ENCODE measurements at places on chromosomes 4 and X.

- DNase-seq = no peak
These were observed 200.6 kb upstream of the FTHL17 start for GRCh38 chrX:31272472-31272775.

DNA sequence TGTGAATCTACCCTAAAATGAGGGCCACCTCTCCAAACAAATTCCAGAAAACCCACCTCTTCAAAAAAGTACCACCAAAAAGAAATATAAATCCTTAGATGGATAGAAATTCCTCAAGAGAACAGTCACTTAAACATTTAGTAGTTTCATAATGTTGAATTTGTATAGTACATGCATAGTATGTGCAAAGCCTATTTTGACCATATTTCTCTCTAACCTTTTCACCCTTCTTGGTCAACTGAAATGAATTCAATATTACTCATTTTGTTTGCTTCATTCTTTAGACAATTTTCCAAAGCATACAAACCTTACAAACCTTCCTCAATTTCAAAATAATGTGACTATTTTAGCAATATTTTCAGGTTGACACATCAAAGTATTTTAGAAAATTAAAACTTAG lies 4.1 kb downstream of the RHOXF1 start:
- DNase-seq = no peak

DNA sequence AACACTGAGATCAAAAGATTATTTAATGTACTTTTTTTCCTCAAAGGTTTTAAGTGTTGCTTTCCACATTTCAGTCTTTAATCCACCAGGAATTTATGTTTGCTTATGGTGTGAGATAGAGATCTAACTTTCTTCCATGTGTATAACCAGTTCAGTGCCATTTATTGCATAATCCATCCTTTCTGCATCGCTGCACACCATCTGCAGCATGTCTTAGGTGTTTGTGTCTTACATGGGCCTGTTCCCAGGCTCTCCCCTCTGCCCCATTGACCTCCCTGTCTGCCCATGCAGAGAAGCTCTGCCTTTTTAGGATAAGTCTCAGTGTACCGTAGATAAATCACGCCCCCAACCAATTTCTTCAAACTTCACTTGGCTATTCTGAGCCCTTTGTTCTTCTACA lies 30.3 kb downstream of the NSDHL start:
- no peak for DNase-seq

GRCh38 chr4:39976141-39976944 lies 1.4 kb downstream of the PDS5A start:
- peak; percentile 74 for DNase-seq

DNA sequence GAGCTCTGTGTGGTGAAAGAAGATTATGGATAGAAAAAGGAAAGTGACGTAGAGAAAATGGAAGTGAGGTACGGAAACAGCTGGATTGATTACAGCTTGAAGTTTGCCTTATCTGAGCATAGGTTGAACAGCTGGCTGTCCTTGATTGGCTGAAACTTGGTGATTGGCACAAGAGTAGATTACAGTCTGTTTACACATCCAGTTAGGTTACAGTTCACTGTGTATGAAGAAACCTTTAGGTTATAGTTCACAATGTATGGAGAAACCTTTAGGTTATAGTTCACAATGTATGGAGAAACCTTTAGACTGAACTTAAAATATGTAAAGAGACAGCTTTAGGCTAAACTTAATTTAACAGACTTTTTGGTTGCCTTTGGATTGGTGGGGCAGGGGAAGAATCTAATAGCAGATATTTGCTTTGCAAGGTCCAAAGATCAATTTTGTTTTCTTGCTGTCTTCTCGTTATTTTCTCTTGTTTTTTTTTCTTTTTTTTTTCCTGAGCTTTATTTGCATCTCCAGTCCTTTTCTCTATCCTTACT lies 15.6 kb upstream of the ART3 start:
- no peak for DNase-seq

GRCh38 chrX:38102875-38103274 lies 96.5 kb downstream of the SYTL5 start:
- DNase-seq = no peak

- no peak for DNase-seq
These were observed 165.6 kb downstream of the CBR4 start for GRCh38 chr4:168844353-168845049.

DNA sequence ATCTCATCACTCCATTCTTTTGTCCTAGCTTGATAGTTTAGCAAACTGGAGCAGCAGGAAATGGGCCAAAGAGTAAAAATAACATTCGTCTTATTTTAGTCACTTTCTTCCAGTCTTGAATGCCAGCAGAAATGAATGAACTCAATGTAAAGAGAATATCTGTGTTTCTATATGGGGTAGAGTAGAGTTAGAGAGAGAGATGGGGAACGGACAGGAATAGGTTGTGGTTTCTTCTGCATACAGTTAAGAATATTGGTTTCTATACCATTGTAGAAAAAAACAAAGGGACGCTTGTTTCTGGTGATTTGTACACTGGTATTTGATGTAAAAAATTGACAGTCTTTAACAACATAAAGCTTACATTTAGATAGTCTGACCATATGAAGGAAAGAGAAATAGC lies 8.9 kb downstream of the GPR174 start:
- no peak for DNase-seq

GRCh38 chr4:13963601-13964000 lies 336.1 kb upstream of the BOD1L1 start:
- no peak for DNase-seq

DNA sequence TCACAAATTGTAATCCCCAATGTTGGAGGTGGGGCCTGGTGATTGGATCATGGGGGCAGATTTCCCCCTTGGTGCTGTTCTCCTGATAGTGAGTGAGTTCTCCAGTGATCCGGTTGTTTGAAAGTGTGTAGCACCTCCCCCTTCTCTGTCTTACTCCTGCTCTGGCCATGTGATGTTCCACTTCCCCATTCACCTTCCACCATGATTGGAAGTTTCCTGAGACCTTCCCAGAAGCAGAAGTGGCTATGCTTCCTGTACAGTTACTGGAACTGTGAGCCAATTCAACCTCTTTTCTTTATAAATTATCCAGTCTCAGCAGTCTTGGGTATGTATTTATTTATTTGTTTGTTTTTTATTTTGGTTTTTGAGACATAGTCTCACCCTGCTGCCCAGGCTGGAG lies 143.2 kb downstream of the CPE start:
- no peak for DNase-seq

DNA sequence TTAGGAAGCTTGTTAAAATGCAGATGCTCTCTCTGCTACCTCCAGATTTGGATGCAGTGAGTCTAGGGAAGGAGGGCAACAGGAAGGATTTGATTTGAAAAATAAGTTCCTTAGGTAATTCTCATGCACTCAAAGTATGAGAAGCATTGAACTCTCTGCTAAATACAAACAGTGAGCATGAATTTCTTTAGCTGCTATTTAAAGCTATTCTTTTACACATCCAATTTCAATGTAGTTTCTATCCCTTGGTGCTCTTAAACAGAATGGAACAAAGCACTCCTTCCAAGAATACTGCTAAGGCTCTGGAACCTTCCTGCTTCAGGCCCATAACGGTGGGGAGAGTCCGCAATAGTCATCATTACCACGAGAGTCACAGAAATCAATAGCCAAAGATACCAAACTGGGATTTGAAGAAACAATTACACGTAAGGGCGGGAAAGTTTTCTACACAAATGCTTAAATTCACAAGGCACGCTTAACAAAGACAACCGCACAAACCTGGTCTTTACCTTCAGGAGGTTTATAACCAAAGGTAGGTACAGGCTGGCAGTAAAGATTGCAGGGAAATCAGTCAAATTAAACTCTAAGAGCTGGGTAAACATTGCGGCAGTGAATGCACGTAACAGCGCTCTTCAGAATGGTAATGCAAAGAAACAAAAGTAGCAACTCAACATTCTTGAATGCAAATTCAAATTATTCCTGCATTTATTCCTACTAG lies 123.2 kb upstream of the NAP1L5 start:
- no peak for DNase-seq

GRCh38 chr4:74755486-74755885 lies 38.8 kb downstream of the BTC start:
- DNase-seq = no peak

DNA sequence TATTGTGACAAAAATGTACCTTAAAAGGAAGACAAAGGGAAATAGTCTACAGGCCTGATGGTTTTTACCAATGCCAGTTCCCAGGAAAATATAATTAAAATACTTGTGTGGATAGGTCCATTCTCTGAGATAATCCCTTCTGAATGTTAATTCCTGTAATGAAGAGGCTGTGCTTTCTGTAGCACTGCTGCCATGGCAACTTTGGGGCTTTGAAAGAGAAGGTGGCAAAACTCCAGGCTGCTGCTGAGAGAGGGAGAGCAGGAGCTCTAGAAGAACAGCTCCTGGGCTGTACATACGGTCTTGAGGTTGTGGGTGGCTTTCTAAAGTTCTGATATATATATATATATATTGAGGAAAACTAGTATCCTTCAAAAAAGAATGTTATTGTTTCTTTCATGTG lies 125.4 kb downstream of the PDLIM5 start:
- DNase-seq = peak; percentile 26

DNA sequence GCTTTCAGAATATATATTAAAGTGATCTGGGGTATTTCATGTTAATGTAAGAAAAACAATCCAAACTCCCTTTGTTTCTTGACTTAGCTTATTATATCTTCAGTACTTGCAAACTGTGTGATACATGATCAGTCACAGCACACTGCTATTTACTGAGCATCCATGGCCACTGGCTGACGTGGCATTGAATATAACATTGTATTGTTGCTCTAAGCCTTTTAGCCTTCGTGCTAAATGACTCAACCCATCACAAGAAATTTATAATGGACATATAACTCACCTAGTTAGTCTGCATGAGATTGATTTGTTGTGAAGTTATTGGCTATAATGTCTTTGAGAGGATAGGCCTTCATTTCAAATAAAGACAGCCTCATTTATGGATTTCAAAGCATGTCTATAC lies 642.6 kb downstream of the IL1RAPL1 start:
- no peak for DNase-seq

- no peak for DNase-seq
These were observed 4.0 kb upstream of the IL13RA1 start for GRCh38 chrX:118723376-118723775.

DNA sequence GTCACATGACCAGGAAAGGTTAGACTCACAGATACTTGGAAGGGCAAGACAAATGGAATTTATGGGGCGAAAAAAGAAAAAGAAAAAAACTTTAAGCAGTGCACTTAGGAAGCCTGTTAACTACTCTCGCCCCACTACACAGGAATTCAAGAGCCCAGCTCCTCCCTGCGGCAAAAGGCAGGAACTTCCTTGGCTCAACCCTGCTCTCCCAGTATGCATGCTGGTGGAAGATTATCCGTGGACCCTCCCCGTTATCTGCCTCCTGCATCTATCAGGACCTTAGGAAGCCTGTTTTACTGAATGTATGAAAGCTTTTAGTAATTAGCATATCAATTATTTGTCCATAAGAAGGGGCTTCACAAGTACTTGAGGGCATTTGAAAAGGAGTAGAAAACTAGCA lies 40.1 kb upstream of the RPA4 start:
- no peak for DNase-seq

DNA sequence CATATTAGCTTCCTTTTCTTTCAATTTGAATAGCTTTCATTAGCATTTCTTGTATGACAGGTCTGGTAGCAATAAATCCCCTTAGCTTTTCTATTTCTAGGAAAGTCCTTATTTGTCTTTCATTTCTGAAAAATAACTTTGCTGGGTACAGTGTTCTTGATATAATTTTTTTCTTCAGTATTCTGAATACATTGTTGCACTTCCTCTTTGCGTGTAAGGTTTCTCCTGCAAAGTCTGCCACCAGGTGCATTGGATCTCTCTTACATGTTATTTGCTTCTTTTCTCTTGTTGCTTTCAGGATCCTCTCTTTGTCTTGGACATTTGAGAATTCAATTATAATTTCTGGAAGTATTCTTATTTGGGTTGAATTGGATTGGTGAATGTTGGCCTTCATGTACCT lies 663.7 kb downstream of the GRXCR1 start:
- DNase-seq = no peak

DNA sequence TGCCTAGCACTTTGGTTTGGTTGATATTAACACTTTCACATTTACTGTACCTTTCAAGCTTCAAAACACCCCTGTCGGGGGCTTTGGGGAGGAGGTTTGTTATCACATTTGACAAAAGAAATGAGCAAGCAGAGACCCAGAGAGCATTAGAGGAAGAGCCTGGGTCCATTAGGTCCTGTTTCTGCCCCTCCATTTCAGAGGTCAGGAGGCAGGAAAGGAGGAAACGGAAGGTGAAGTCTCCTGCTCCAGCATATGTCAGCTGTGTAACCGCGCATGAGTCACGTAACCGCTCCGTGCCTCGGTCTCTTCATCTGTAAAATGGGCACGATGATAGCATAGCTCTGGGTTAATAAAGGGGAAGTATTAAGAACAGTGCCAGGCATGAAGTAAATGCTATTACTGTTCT lies 201.9 kb upstream of the BCOR start:
- DNase-seq = no peak

- DNase-seq = no peak
These were observed 189.5 kb downstream of the GASK1B start for GRCh38 chr4:157983300-157983699.

GRCh38 chr4:107725281-107725859 lies 5.3 kb upstream of the PAPSS1 start:
- DNase-seq = no peak

- no peak for DNase-seq
These were observed 261.8 kb downstream of the ADGRL3 start for GRCh38 chr4:61461956-61462355.

- no peak for DNase-seq
These were observed 26.5 kb downstream of the HAND2 start for GRCh38 chr4:173503330-173504180.

GRCh38 chrX:125089761-125090445 lies 229.8 kb upstream of the TEX13C start:
- DNase-seq = no peak

DNA sequence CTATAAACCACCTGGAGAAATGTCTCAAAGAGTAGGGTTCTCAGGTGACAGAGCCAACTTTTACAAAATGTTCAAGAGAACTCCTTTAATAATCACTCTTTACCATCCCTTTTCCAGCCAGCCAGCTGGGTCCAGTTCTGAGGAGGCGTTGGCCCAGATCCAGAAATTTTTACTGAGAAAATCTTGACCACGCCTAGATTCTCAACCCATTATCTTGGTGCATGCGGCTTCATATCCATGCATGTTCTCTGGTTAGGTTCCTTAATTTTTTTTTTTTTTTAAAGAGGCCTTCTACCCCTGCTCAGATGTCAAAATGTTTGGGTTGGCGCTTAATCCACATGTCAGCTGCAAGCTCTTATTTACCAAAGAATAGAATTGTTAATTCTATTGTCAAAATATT lies 12.0 kb upstream of the MAP7D2 start:
- no peak for DNase-seq

DNA sequence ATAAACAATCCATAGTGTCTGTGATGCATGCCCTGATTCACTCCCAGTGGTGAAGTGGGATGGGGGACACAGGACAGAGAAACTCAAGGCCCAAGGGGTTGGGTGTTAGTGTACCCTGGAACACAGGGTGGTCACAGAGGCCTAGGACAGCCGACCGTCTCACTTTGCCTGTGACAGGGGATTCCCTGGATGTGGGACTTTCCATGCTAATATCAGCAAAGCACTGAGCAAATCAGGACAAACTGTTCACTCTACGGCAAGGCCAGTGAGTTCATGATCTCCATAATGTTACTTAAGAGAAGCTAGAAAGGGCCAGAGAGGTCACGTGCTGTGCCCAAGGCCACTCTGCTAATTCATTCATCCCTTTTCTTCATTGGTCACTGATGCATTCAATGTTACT lies 158.7 kb upstream of the RBPJ start:
- no peak for DNase-seq
